RWPE1 (cell line): ENCODE measurements at places on chromosomes 5 and 9.

DNA sequence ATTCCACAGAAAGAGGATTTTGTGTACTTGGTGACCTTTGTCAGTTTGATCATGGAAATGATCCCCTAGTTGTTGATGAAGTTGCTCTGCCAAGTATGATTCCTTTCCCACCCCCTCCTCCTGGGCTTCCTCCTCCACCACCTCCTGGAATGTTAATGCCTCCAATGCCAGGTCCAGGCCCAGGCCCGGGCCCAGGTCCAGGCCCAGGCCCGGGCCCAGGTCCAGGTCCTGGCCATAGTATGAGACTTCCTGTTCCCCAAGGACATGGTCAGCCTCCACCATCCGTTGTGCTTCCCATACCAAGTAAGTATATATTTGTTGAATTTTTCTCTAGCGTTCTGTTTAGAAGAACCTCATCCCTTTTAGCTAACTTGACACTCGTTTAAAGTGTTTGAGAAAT lies 30.0 kb downstream of the RBM27 start:
- no peak for DNase-seq

DNA sequence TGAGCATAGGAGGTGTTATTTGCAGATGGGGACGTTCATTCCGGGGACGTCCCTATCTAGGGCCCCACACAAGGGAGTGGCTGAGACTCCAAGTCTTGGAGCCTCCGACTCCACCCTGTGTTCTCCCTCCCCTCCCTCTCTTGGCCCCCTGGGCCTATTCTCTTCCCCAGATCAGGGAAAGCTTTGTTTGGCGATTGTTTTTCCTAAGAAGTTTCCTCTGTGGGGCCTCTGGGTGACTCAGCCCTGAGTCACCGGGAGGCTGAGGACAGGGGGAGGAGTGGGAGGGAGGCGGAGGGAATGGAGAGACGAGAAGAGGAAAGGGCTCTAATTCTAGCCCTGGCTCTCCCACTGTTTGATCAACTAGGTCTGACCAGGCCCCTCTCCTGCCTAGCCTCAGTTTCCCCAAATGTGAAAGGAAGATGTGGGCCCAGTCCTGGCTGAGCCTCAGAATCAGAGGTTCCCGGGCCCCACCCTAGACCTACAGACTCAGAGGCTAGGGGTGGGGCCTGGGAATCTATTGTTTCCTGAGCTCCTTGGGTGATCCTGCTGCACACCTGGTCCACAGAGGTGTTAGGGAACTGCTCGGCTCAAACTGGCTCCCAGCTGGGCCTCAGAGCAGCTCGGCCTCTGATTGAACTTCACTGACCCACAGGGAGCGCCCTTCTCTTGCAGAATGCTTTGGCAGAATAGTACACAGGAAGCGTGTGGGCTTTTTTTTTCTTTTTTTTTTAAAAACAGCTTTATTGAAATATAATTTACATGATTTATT lies 19.2 kb downstream of the GSN start:
- peak; percentile 99 for DNase-seq

- DNase-seq = no peak
Measured at GRCh38 chr9:76686756-76687155, 77.5 kb upstream of the PCA3 start.

DNA sequence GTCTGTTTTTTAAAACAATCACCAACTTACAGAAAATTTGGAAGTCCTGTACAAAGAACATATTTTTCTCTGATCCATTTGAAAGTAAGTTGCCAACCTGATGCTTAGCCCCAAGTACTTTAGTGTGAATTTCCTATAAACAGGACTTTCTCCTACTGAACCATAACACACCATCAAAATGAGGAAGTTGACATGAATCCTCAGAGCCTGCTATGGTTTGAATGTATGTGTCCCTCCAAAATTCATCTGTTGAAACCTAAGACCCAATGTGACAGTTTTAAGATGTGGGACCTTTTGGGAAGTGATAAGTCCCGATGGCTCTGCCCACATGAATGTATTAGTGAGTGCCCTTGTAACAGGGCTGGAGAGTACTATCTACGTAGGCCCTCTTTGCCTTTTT lies 6.4 kb upstream of the ACOT12 start:
- DNase-seq = no peak

DNA sequence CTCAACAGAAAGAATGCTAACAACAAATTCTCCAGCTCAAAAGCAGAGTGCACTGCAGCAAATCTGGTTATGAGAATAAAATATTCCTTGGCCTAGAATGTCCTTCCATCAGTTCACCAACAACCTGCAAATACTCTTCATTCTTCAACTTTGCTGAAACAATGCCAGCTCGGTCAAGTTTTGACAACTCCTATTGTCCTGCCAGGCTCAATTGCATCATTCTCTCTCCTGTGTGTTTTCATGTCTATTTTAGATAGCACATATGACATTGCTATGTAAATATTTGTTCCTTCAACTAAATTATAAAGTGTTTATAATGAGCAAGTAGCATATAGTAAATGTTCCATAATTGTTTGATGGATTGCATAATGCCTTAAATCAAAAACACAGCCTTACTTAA lies 463.8 kb downstream of the TLE1 start:
- peak; percentile 30 for DNase-seq

DNA sequence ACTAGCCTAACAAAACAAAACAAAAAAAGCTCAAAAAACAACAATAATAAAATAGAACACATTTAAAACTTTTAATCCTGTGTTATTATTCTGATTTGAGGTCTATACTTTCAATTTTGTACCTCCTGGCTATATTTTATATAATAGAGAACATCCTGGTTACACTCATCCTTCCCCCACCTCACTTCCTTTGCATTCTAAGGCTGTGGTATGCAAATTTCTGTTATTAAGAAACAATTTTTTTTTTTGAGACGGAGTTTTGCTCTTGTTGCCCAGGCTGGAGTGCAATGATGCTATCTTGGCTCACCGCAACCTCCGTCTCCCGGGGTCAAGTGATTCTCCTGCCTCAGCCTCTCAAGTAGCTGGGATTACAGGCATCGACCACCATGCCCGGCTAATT lies 3.1 kb upstream of the RPL37 start:
- no peak for DNase-seq

DNA sequence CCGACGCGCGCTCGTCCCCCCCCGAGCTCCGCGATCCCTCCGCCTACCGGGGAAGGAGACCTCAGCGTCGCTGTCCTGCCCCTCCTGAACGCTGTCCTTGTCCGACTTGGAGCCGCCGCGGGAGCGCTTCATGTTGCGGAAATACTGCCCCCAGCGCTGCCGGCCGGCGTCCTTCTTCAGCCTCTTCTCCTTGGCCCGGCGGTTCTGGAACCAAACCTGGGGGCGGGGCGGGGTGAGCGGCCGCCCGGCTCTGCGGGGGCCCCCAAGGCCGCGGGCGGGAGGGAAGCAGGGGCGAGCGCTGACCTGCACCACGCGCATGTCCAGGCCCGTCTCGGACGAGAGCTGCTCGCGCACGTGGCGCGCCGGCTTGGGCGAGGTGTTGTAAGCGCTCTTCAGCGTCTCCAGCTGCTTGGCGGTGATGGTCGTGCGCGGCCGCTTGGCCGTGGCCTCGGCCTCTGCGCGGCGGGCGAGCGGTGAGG lies 6.3 kb downstream of the LHX3 start:
- peak; percentile 71 for DNase-seq

DNA sequence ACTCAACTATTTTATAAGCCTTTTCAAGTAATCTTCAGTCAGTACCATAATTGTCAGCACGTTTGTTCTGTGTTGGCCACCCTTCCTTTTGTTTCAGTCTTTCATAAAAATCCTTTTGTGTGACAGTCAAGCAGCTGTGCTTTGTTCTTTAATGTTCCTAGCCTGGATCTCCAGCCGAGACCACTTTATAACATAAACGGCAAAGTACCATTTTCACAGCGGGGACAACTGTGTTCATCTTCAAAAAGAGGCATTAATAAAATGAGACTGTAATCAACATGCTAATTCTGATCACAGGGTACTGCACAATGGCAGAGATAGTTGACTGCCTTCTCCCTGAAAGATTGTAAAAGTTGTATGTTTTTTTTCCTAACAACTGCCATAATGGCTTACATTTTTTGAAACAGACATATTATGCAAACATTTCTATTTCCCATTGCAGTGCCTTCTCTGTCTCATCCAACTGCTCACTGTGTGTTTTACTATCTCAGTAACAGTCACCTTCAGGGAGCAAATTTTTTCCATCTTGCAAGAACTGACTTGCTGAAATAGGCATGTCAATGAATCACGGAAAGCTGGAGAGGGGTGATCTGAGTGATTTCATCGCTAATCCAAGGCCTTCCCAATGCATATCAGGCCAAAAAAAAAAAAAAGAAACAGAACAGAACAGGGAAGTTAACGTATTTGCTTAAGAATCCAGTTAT lies 828.5 kb upstream of the DMAC1 start:
- DNase-seq = peak; percentile 2

DNA sequence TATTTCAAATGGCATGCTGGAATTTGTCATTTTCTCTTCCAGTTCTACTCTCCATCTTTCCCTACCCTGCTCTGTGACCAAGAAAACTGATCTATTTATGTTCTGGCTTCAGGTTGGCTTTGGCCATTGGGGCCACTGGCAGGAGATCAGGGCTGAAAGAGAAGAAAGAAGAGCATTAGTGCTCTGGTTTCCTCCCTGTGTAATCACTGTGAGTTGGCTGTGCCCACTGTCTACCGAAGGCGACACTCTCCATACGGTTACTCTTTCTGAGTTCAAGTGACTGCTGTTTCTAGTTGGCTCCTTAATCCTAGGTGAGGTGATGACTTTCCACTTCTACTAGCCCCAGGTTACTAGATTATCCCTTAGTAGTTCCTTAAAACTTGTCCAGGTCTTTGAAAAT lies 372.6 kb downstream of the PRELID2 start:
- DNase-seq = no peak

DNA sequence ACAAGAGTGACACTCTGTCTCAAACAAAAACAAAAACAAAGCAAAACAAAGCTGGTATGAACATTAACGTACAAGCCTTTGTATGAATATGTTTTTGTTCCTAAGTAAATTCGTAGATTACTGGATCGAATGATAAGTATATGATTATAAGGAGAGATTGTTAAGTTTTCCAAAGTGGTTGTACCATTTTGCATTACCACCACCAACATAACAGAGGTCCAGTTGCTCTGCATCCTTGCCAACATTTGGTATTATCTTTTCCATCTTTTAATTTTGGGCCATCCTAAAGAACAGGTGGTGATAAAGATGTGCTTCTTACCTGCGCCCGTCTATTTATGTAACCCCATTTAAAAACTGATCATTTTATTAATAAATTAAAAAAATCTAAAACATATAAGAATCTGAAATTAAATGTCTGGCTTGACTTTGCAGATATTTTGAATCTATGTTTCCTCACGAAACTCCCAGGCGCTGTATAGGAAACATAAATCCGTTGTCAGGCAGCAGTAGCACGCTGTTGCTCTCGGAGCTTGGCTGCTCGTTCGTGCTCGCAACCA lies 593 bp upstream of the NAA35 start:
- peak; percentile 8 for DNase-seq

- no peak for DNase-seq
Measured at GRCh38 chr9:134987906-134988700, 70.4 kb upstream of the FCN1 start.
